Mesangial cell (primary cell): ENCODE measurements at places on chromosomes 2 and 18. TPM values are rescaled to one million over a fixed set of nuclear protein-coding genes. Genes with fewer than 3 reads are reported as not detected.

Gene KCNIP3
- total RNA-seq = 13.0 and 21.6 TPM in 2 replicates

Gene TMEM17
- total RNA-seq = 1.6 and 2.8 TPM in 2 replicates

Gene PLGLB1
- total RNA-seq = 0.49 and 0.63 TPM in 2 replicates

Gene TFCP2L1
- 0.33 and 4.1 TPM in 2 replicates for total RNA-seq

Gene GLB1L
- total RNA-seq = 10.3 and 23.1 TPM in 2 replicates
